Uterus (tissue), 4 donors: ENCODE measurements at places on chromosomes 1 and 21.
A peak's percentile ranks its signal among the peaks of the same experiment; 100 is the strongest.

DNA sequence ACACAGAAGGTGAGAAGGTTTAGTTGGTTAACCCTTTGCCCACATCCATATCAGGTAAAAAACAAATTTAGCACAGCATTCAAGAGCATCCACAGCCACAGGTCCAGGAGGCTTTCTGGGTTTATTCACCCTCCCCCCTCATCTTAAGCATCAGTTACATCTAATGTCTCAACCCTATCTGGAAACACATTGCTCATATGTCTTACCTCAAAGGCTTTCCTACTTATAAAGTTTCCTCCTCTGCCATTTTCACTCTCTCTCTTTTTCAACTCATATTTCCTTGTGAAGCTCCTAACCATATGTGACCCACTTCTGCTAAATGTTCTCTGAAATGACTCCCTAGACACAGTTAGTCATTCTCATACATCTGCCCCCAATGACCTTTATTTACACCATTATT is 47.9 kb upstream of the RUNX1 start:
- no peaks in the 10 kb centered on the region for H3K36me3 ChIP-seq
- no peaks in the 10 kb centered on the region for H3K4me1 ChIP-seq
- no peaks in the 10 kb centered on the region for H3K27me3 ChIP-seq
- no peak overlapping the region for H3K27ac ChIP-seq
- DNase-seq: no peak

GRCh38 chr1:53273526-53273925 is 35.2 kb upstream of the MAGOH start:
- H3K36me3 ChIP-seq: no peaks in the 10 kb centered on the region
- no peaks in the 10 kb centered on the region for H3K4me1 ChIP-seq
- no peaks in the 10 kb centered on the region for H3K27me3 ChIP-seq
- no peak overlapping the region for H3K4me3 ChIP-seq
- H3K27ac ChIP-seq: no peak overlapping the region

DNA sequence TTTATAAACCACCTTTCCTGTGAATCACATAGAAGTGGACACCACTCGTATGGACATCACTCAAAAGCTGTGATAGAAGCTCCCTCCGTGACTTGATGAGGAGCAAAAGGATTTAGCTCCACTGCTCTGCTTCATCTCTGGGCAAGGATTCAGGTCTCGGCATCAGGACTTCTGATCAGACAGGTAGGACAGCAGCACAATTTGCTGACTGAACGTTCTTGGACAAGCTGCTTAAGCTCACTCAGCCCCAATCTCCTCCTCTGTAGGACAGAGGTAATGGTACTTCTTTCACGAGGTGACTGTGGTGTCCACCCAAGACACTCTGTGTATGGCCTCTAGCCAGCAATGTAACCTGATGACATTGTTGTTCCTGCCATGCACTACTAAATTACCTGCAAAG is 122.6 kb upstream of the AJAP1 start:
- H3K4me1 ChIP-seq: no peaks in the 10 kb centered on the region
- H3K27me3 ChIP-seq: no peaks in the 10 kb centered on the region
- H3K36me3 ChIP-seq: no peaks in the 10 kb centered on the region
- H3K4me3 ChIP-seq: no peak overlapping the region
- DNase-seq: no peak
- no peak overlapping the region for H3K27ac ChIP-seq

- no peak for DNase-seq
- no peak overlapping the region for H3K4me3 ChIP-seq
- no peaks in the 10 kb centered on the region for H3K27me3 ChIP-seq
- H3K36me3 ChIP-seq: no peaks in the 10 kb centered on the region
These were observed 55.2 kb downstream of the SYT14 start for GRCh38 chr1:209993061-209993830.

- peak overlapping the region; percentile 77 for H3K27ac ChIP-seq
- H3K27me3 ChIP-seq: no peaks in the 10 kb centered on the region
- DNase-seq: peak; percentile 71
These were observed 406 bp downstream of the KIAA0040 start for GRCh38 chr1:175192111-175192629.

DNA sequence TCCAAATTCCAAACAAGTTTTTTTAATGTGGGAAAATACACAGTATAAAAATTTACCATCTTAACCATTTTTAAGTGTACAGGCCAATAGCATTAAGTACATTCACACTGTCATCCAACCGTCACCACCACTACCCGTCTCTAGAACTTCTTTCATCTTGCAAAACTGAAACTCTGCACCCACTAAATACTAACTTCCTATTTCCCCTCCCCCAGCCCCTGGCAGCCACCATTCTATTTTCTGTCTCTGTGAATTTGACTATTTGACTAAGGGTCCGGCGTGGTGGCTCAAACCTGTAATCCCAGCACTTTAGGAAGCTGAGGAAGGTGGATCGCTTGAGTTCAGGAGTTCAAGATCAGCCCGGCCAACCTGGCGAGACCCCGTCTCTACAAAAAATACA is 36.1 kb downstream of the CLSTN1 start:
- no peaks in the 10 kb centered on the region for H3K36me3 ChIP-seq
- no peak overlapping the region for H3K4me3 ChIP-seq
- no peak overlapping the region for H3K27ac ChIP-seq
- H3K27me3 ChIP-seq: no peaks in the 10 kb centered on the region
- no peaks in the 10 kb centered on the region for H3K4me1 ChIP-seq
- DNase-seq: no peak

GRCh38 chr1:33338440-33339211 is 17.7 kb upstream of the A3GALT2 start:
- peak overlapping the region; percentile 10 for H3K4me3 ChIP-seq
- peak overlapping the region; percentile 75 for H3K27ac ChIP-seq
- no peaks in the 10 kb centered on the region for H3K36me3 ChIP-seq

- no peak overlapping the region for H3K27ac ChIP-seq
- no peaks in the 10 kb centered on the region for H3K36me3 ChIP-seq
- H3K4me1 ChIP-seq: no peaks in the 10 kb centered on the region
- DNase-seq: no peak
These were observed 146.1 kb upstream of the RUNX1 start for GRCh38 chr21:35195232-35195631.

DNA sequence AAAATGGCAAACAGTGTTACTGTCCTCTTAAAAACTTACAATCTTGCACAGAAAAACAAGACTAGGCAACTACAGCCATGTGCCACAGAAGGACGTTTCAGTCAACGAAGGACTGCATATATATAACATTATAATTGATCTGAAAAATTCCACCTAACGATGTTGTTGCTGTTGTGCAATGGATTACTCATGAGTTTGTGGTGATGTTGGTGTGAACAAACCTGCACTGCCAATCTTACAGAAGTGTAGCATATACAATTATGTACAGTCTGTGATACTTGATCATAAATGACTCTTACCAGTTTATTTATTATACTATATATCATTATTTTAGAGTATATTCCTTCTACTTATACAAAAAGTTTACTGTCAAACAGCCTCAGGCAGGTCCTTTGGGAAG is 6.8 kb upstream of the VAMP4 start:
- no peaks in the 10 kb centered on the region for H3K36me3 ChIP-seq
- H3K27ac ChIP-seq: no peak overlapping the region
- no peak overlapping the region for H3K4me3 ChIP-seq
- H3K4me1 ChIP-seq: peaks cover 6% of the 10 kb centered on the region
- no peak for DNase-seq

GRCh38 chr1:41518471-41518870 is 34.0 kb upstream of the EDN2 start:
- no peak overlapping the region for H3K4me3 ChIP-seq
- no peak for DNase-seq

GRCh38 chr21:45365608-45366241 is 39.2 kb upstream of the COL18A1 start:
- H3K4me1 ChIP-seq: no peaks in the 10 kb centered on the region
- peak overlapping the region; percentile 97 for H3K27ac ChIP-seq
- H3K27me3 ChIP-seq: no peaks in the 10 kb centered on the region
- no peaks in the 10 kb centered on the region for H3K36me3 ChIP-seq
- DNase-seq: no peak

GRCh38 chr1:152461544-152461943 is 47.5 kb upstream of the CRNN start:
- no peaks in the 10 kb centered on the region for H3K27me3 ChIP-seq
- H3K27ac ChIP-seq: no peak overlapping the region
- no peak overlapping the region for H3K4me3 ChIP-seq
- DNase-seq: peak; percentile 18
- H3K4me1 ChIP-seq: no peaks in the 10 kb centered on the region

DNA sequence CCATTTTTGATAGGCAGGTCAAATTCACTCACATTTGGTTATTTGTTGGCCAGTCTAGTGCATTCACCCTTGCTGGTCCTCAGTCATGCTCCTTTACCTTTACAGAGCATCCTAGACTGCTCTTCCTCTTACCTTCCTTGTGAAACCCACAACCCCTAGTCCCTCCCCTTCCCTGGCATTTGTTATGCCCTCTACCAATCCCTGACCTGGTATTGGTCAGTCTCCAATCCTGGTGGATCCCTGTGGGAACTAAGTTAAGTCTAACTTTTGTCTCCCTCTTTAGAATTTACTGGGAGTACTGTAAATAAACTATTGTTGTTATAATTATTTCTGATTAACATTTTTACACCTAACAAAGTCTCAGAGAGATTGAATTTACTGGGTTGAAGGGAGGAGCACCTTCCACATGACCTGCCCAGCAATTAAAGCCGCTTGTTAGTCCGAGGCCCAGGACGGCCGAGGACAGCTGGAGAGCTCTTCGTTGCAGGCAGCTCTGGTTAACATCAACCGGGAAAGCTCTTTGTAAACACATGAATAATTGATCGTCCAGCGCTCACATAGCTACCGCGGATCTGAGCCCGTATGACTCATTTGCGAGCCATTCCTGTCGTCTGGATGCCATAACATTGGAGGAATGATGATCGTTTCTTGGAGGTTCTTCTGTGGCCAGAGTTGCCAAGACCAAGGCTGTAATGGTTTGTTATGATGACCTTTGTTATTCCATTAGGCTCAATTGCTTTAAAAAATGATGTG is 31.9 kb downstream of the MTARC1 start:
- DNase-seq: peak; percentile 58
- H3K27me3 ChIP-seq: no peaks in the 10 kb centered on the region
- no peak overlapping the region for H3K4me3 ChIP-seq
- no peaks in the 10 kb centered on the region for H3K36me3 ChIP-seq

GRCh38 chr1:212186427-212187207 is 98.6 kb upstream of the PPP2R5A start:
- H3K27ac ChIP-seq: no peak overlapping the region
- H3K27me3 ChIP-seq: no peaks in the 10 kb centered on the region
- no peak for DNase-seq
- no peak overlapping the region for H3K4me3 ChIP-seq
- H3K4me1 ChIP-seq: no peaks in the 10 kb centered on the region

DNA sequence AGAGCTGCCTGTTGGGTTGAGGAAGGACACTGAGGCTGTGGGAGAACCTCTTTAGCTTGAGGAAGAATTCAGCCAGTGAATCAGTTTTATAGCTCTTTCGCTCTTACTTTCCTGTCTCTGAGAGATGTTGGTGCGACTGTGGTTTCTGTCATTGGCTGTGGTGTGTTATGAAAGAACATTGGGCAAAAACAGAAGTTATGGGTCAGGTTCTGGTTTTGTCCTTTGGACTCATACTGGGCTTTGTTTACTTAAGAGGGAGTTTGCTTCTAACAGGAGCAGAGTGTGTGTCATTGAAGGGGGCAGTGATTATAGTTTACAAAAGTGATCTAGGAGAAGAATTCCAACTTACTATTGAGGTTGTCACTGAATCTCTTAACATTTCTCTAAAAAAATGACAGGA is 97.0 kb downstream of the TLR5 start:
- DNase-seq: no peak
- H3K27ac ChIP-seq: no peak overlapping the region
- no peaks in the 10 kb centered on the region for H3K4me1 ChIP-seq
- H3K27me3 ChIP-seq: no peaks in the 10 kb centered on the region
- no peak overlapping the region for H3K4me3 ChIP-seq
